ENCODE measurements at places on chromosomes 3 and 15.

DNA sequence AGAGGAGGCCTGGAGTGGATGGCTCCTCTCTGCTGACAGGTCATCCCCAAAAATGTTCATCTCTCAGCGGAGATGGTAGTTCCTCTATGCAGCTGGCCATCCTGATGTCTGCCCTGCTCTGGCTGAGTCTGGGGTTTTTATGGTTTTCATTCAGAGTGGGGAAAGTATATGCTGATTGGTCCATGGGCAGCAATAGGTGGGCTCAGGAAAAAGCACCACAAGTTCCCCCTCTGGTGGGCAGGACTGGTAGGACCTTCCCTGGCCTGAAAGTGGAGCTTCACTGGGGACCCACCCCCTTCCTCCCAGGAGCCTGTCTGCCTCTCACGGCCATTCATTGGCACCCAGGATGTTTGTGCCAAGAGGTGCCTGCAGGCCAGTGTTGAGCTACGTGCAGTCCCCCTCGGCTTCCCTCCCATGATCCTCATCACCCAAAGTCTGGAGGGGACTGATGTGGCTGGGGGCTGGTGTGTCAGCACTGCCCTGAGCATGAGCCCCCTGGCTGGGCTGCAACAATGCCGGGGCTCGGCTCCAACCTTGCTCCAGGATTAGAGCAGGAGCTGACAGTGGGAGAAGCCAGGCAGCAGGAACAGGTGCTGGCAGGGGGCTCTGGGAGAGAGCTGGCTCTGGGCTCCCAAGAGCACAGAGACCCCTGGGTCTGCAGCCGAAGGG, 13.1 kb upstream of the BLOC1S6 start:
- peak; percentile 25 for DNase-seq

DNA sequence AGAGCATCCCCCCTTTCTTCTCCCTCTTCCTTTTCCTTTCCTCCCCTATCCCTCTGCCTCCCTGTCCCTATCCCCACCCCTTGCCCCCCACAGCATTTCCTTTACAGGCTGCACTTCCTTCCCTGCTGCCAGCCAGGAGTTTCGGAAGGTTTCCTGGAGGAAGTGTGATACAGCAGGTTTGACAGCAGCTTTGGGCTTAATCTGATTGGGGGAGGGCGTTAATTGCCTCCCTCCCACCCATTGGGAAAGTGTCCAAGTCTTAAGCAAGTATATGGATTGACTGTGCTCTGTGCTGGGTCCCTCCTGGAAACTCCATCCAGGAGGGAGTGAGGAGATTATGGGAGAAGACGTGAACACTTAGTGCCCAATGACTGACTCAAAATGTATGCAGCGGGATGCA, 1.8 kb downstream of the SCAMP5 start:
- no peak for DNase-seq

DNA sequence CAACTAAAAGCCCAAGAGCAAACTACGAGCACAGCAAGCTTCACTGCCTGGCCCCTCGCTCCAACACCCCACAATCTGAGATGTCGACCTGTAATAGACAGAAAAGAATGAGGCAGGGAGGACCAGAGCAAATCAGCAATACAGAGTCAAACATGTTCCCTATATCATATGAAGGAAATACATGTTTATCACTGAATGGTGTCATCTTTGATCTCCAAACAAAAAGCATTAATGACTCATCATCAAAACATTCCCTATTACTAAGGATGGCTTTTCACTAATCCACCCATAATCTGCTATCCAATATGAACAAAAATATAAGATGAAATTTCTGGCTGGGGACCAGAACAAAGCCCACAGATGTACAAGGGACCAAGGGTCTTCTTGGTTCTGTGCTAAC, 34.7 kb downstream of the MYO5A start:
- peak; percentile 42 for DNase-seq

- peak; percentile 33 for DNase-seq
Observed at GRCh38 chr3:66353530-66353929, 132.7 kb downstream of the SLC25A26 start.

DNA sequence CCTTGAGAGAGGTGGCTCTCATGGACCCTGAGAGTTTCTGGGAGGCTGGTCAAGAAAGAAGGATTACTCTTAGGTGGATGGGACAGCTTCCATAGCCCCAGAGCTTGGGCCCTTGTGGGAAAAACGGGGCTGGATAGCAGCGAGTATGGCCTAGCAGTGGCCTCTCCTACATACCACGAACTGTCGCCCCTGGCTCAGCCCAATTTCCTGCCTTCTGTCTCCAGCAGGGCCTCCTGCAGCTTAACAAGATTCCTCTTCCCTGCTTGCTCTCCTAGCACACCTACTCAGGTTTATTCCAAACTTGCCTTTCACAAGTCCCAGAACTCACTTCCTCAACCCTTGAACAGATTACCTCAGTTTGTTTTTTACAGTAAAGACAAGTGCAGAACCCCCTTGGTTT, 139.7 kb upstream of the TPM1 start:
- no peak for DNase-seq

DNA sequence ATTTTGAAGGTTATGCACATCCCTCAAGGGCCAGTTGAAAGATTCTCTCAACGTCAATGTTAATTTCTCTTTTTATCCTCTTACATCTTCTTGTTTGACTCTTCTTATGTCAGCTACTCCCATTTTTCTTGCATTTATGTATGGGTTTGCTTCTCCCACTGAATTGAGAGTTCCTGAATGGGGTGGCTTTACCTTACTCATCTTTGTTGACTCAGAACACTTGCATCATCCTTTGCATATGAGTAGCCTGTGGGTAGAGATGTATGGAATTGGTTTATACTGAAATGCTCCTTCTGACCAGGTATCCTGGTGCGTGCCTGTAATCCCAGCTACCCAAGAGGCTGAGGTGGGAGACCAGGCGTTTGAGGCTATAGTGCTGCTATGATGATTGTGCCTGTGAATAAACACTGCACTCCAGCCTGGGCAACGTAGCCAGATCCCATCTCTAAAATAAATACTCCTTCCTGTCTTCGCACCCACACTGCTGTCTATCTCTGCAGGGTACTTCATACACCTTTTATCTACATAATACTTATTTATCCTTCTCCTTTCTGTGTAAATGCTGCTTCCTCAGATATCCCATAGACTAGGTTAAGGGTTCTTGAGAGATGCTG, 123.6 kb upstream of the DPH6 start:
- DNase-seq: peak; percentile 26

DNA sequence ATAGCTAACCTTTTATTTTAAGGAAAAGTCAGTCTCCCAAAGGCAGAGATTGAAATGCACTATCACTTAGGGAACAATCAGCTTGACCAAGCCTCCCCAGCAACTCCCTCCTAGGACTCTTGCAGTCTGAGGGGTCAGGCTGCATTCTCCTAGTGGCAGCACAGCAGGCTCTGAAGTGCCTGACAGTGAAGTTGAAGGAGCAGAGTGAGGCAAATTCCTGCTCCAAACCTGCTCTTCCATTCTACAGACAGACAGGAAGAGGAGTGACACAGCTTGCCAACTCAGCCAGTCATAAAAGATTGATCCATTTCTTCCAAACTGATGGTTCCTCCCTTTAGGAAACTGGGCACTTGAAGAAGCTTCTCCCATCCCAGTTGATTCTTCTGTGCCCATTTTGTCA, 43.9 kb upstream of the SMAD3 start:
- DNase-seq: no peak

DNA sequence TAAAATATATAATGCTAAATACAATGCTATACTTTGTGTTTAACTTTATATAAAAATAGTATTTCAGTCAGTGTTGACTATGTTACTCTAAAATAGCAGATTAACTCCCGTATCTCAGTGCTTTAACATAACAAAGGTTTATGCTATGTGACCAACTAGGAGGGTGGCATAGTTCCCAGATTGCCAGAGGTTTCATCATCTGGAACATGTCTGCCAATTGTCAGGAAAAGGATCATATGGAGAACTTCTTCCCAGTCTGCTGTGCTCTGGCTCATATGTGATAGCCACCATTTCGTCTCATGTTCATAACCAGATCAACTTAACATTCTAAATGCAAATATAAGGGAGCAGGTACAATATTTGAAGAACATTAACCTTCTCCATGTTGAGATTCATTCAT, 720.2 kb downstream of the MCTP2 start:
- DNase-seq: no peak

- DNase-seq: no peak
Observed at GRCh38 chr3:36796161-36796560, 31.8 kb upstream of the DCLK3 start.

All from fibroblast of mammary gland (primary cell).